ENCODE measurements at places on chromosomes 7 and 10.

DNA sequence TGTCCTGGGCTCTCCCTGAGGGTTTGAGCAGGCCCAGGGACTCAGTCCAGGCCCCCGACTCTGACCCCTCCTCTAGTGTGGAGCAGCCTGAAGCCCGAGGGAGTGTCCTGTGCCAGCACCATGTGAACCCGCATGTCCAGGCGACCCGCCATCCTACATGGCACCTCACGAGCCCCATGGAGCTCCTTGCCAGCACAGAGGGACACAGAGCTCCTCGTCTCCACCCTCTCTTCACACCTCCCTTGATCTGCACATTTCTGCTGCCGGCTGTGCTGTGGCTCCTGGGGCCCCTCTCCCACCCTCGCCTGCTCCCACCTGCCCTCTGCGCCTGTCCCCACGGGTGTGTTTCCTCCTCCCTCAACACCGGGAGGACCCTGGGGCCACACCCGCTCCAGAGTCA, 103.5 kb downstream of the ADARB2 start:
- DNase-seq: no peak

GRCh38 chr10:126101736-126102135, 205.4 kb downstream of the FANK1 start:
- no peak for DNase-seq

- DNase-seq: no peak
These were observed 40.2 kb downstream of the NUP205 start for GRCh38 chr7:135597926-135598305.

GRCh38 chr7:43460733-43461348, 122.1 kb upstream of the STK17A start:
- DNase-seq: no peak

DNA sequence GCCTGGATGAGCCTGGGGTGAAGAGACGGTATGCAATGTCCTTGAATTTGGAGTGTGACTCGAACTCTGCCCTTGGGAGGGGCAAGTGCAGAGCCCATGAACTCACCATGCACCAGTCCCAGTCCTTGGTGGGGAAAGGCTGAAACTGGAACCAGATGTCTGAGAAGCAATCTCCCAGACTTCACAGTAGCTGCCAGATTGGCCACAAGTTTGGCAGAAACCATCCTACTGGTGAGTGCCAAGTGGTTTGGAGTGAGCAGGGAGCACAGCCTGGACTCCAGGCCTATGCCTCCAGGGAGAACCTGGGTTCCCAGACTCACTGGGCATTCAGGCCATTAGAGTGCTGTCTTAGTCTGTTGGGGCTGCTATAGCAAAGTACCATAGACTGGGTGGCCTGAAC, 99.6 kb upstream of the LYZL1 start:
- DNase-seq: no peak

DNA sequence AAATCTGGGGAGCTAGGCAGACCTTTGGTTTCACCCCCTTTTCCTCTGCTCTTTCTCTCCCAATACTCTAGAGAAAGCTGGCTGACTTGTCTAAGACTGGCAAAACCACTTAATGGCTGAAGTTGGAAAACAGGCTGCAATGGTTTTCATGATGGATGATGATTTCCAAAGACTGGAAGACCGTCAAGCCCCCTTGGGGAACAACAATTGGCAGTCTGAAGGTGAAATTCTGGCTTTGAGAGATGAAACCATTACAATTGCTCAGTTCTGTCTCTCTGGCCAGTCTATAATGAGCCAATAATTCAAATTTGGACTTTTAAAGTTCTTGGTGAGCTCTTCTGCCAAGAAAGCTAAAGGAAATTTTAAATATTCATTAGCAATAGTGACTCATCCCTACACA, 680.5 kb downstream of the PARD3 start:
- DNase-seq: no peak

DNA sequence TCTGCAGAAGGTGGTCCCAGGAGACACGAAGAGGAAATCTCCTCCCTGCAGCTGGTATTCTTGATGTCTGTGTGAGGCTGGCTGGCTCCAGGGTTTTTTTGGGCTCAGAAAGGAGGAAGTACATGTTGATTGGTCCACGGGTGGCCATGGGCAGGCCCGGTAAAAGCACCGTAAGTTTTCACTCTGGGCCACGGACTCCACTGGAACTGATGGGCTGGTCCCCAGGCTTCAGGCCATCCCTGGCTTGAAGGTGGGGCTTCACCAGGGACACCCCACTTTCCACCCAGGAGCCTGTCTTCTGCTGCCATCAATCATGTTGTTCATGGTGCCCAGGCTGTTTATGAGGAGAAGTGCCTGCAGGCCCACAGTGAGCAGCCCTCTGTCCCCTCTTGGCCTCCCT, 736.8 kb downstream of the PCDH15 start:
- no peak for DNase-seq

DNA sequence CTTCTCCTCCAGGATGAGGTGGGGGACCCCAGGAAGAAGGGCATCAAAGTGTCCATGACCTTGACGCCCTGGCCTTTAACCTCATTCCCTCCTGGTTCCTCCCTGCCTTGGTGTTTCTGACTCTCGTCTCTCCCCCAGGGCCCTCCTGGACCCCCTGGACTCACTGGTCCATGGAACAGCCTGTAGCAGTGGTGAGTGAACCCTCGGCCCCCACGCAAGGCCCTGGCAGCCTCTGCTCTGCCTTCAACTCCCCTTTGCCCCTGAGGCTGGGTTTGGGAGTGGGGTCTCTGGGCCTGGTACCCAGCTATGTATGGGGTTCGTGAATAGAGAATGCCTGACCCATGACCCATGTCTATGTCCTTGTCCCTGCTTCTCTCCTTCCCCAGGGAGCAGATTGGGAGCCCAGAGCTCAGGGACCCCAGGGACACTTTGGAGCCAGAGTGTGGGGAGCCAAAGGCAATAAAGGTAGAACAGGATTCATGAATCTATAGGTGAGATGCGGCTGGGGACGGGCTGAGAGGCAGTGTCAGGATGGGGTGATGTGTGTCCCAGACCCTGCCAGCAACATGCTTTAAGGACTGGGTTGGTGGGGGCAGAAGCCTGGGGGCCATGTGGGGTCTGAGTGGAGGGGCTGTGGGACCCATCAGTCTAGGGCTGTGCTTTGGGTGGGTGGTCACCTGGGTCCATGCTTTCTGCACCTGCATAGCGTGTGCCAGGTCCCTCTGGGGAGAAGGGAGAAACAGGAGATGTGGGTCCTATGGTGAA, 18.4 kb upstream of the VOPP1 start:
- DNase-seq: no peak

- DNase-seq: no peak
These were observed 86.3 kb downstream of the FGFR2 start for GRCh38 chr10:121511943-121512342.

DNA sequence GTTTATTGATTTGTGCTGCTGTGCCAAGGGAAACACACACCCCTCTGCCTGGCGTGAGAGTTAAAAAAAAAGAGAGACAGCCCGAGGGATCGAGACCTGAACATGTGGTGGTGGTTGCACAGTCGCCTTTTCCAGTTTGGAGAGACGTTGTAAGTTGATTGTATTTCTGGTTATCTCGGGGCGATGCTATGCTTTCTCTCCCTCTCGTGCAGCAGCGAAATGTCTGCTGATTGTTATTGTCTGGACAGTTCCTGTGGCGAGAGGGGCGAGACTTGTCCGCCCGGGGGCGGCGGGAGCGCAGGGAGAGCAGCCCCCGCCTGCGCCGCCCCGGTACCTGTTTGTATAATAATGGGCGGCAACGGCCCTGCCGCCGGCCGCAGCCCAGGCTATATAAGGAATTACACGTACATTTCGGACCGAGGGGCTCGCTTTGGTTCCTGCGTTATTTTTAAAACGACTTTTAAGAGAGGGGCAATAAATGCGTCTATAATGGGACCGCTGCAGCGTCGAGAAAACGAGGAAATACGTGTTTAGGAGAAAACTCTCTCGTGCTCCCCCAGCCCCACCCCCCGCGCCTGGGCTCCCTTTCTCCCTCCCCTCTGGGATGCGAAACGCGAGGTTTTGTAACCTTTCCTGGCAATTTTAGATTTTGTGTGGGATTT, 1.7 kb downstream of the ZEB1 start:
- peak; percentile 47 for DNase-seq

GRCh38 chr7:21996641-21997040, 50.9 kb upstream of the CDCA7L start:
- DNase-seq: no peak

DNA sequence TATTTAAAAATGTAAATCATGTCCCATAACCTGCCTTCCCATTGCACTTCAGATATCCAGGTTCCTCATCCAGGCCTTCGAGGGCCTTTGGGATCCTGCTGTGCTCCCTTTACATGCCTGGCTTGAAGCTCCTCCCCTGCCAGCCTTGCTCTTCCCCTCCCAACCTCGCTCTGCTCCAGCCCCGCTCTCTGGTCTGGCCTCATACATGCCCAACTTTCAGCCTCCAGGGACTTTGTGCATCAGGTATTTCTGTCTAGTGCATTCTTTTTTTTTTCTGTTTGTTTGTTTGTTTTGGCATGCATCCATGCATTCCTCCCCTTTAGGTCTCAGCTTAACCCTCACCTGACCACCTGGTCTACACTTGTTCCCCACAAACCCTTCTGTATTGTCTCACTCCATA, 160.3 kb downstream of the SNX10 start:
- DNase-seq: no peak

DNA sequence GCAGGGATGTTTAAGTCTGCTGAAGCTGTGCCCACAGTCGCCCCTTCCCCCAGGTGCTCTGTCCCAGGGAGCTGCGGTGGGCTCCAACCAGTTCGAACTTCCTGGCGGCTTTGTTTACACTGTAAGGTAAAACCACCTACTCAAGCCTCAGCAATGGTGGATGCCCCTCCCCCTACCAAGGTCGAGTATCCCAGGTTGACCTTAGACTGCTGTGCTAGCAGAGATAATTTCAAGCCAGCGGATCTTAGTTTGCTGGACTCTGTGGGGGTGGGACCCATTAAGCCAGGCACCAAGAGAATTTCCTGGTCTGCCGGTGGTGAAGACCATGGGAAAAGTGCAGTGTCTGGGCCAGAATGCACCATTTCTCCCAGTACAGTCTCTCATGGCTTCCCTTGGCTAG, 56.0 kb downstream of the CCDC7 start:
- no peak for DNase-seq

GRCh38 chr7:111951052-111951451, 255.1 kb downstream of the DOCK4 start:
- DNase-seq: no peak

GRCh38 chr7:44284881-44285541, 40.4 kb downstream of the CAMK2B start:
- no peak for DNase-seq

GRCh38 chr10:56329961-56330360, 31.1 kb downstream of the ZWINT start:
- DNase-seq: no peak

GRCh38 chr10:96902731-96903358, 70.7 kb downstream of the LCOR start:
- DNase-seq: no peak

DNA sequence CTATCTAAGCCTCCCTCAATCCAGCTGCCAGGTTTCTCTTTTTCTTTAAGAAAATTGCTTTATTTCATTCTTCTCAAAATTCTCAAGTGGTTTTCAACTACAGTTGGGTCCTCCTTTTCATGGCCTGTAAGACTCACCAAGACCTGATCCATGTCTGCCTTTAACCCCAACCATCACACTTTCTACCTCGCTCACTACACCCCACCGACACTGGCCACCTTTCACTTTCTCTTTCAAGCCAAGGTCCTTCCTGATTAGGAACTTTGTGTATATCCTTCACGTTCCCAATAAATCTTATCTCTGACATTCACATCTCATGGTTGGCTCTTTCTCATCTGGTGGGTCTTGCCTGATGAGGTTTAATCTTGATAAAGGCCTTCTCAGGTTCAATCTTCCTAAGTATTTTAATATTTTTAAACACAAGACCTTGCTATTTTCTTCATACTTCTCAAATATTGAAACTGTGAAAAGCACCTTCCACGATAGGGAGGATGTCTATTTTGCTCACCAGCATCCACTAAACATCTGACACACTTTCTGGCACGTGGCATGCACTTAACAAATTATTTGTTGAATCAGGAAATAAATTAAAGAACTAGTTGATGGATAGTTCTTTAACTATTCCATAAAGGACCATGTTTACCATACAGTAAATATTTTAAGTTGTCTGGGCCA, 624.8 kb downstream of the GRID1 start:
- no peak for DNase-seq

DNA sequence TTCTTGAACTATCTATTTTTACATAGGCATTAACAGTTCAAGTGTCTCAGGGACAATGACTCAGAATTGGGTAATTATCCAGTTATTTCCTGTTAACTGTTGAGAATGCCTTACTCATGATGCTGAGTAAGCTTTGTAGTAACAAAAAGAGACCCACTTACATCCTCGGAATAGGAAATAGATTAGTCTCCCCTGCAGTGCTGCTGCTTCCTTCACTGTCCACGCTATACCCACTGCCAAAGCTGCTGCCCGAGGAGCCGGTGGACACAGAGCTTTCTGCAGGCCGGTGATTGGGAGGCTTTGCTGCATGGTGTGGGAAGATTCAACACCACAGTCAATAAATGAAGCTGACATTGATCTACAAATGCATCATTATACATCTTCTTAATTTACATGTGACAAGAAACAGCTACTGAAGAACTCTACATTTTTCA, 357.1 kb downstream of the PCLO start:
- no peak for DNase-seq

- peak; percentile 73 for DNase-seq
These were observed 9.9 kb downstream of the NYAP1 start for GRCh38 chr7:100493476-100494264.

DNA sequence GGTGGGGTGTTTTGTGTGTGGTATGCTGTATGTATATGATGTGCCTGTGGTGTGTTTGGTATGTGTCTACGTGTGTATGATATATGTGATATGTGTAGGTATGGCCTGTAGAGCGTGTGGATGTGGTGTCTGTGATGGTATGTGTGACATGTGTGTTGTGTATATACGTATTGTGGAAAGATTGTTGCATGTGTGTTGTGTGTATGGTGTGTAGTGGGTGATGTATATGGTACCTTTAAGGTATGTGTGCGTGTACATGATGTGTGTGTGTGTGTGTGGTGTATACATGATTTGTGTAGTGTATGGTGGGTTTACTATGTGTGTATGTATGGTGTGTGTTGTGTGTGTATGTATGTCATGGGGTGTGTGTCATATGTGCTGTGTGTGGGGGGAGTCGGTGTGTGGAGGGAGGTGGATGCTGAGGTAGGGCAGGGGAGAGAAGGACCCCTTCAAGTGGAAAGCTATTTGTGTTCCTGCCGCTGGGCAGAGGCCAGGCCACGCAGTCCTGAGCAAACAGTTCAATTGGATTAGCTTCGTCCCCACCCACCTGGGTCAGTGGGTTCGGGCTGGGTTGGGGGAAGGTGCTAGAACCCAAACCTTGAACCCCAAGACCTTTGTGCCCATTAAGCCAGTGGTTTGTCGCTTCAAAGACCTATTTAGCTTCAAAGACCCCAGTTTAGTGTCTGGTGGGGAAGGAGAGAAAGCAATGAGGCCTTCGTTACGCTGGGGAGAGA, 1.9 kb upstream of the TRPV6 start:
- no peak for DNase-seq

GRCh38 chr10:98391578-98391991, 23.4 kb downstream of the PYROXD2 start:
- DNase-seq: no peak

DNA sequence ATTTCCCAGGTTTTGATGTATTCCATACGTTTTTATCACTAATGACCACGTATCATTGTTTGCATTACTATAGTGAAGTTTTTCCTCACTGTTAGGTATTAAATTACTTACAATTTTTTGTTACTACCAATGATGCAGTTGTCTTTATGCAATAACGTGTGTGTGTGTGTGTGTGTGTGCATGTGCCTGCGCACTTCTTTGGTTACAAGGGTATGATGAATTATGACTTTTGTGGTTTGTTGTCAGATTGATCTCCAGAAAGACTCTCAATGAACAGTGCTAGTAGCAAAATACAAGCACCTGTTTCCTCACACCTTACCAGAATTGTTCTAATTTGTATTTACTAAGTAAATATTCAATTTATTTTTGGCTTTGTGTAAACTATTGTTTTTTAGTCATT, 51.5 kb downstream of the MCMBP start:
- no peak for DNase-seq
